ENCODE measurements at places on chromosomes 11 and 22.

DNA sequence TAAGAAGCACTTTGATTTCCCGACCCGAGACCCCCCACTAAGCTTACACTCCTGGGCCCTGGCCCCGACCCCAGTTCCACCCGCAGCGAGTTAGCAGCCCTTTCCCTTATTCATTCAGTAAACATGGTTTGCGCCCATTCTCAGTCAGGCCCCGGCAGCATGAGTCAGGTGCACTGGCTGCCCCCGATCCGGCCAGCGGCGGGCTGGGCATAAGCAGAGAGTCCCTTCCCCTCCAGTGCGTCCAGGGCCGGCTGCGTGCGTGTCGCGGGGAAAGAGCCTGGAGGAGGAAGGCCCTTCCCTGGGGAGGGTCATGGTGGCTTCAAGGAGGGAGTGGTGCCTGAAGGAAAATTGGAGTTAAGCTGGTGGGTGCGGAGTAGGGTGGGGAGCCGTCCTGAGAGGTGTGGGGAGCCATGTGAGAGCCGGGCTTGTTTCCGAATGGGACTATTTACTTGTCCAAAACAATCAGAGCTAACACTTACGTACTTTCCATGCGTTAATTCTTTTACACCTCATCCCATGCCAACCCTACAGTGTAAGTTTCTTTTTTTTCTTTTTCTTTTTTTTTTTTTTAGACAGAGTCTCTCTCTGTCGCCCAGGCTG, 657 bp downstream of the IGHMBP2 start:
- DNase-seq, result peak; percentile 2

DNA sequence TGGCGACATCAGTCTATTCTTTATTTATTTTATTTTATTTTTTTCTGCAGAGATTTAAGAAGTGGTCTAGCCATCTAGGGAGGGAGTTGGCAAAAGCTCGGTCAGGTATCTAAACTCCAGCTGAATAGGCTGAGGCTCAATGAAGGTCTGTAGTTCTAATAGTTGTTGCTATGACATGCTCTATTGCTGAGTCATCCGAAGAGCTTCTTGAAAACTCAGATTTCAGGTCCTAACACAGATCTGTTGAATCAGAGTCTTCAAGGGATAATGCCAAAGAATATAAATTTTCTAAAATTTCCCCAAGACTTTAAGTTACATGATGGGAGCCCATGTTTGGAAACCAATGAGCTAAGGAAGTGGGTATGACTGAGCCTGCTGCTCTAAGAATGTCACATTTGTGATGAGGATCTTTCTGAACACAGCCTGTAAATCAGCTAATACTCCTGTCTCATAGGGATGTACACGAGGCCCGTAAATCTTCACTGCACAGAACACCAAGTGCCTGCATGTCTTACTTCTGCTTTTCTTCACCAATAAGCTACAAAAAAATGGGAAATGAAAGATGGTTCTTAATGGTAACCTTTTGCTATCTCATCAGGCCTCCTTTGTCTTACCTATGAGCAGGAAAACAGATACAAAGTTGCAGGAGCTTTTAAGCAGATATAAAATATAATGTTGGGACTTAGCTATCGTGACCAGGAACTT, 901.4 kb upstream of the API5 start:
- no peak for DNase-seq

DNA sequence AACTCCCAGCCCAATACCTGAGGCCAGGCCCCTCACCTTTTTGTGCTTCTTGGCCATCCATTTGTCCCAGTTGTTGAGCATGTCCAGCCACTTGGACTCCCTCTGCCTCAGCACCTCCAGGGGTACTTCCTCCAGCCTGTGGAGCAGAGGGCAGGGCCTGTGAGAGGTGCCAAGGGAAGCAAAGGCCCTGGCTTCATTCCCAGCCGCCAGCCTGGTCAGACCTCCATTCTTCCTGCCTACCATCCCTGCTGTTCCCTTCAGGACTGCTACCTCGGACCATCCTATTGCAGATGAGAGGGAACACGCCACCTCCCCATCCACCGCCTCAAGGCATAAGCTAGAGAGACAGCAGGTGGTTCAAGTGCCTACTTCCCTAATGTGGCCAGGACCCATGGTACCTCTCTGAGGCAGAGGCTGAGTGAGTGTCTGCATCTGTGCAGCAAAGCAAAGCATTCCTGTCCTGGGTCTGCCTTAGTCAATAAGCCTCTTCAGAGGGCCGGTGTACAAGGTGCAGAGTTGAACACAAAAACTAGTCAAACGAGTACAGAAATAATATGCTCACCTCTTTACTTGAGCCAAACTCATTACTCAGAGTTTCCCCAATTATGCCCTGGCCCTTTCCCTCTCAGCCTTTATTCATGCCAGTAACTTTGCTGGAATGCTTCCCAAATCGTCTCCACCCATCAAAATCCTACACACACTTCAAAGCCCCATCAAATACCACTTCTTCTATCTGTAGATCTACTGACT, 15.4 kb upstream of the CASTOR1 start:
- no peak for DNase-seq

DNA sequence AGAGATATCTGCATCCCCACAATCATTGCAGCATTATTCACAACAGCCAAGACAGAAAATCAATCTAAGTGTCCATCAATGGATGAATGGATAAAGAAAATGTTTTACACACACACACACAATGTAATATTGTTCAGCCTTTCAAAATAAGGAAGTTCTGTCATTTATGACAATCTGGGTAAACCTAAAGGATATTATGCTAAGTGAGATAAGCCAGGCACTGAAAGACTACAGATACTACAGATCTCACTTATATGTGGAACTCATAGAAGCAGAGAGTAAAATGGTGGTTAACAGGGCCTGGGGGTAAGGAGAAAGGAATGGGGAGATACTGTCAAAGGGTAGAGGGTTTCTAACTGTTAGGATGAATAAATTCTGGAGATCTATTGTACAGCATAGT, 36.0 kb upstream of the EED start:
- DNase-seq, result no peak

GRCh38 chr11:44357711-44358110, 47.8 kb upstream of the ALX4 start:
- DNase-seq, result no peak

DNA sequence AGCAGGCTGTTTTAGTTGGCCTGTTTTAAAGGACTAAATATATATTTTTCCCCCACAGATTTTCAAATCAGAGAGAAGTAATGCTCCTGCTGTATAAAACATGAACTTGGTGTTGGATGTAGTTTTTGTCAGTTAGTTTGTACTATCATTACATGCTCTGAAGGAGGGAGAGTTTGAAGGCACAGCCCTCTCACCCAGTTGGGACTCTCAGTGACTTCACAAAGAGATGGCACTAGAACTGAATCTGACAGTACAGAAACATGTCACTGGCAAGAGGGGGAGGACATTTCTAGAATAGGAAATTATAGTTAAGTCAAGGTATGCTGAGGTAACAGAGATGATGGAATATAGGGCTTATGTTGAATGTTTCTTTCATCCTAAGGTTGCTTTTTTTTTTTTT, 21.0 kb upstream of the C1QTNF4 start:
- no peak for DNase-seq

DNA sequence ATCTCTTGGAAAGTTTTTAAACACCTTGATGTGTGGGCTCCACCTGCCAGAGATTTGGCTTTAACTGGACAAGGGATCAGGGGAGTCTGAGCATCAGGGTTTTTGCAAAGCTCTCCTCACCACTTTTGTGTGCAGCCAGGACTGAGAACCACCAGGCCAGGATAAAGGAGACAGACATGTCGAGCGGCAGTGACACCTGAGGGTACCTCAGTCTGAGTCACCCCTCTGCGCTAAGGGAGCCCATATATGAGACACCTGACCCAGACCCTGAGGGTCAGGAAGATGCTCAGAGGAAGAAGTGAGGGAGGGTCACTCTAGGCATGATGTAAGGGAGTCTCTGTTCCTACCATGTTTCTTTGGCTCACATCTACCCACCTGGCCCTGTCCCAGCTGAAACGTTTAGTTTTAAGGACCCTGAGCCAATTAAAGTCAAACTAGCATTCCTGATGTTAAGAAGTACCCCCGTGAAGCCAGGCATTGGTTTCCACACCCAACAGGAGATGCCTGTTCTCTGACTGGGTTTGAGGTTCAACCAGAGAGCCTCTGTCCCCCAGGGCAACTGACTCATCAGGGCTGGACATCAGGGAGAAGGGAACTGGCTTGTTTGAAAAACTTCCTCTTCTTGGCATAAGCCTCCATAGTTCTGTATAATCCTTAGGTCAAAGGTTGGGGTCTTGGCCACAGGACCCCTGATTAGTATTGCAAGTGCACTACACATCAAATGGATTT, 72.4 kb upstream of the BIRC3 start:
- DNase-seq, result no peak

DNA sequence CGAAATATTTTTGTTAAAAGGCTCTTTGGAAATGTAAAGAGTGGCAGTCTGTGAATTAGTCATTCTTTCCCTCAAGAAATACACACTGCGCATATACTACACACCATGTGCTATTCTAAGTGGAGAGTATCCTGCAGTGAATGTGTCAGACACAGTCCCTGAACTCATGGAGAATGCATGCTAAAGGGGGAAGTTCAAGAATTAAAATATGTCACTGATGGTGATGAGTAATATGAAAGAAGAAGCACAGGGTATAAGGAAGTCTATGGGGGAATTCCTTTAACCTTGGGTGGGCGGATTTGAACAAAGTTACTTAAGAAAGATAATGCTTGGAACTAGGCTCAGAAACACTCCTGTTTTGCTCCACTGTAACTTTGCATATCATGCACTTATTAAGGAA, 153.0 kb downstream of the LRRC4C start:
- DNase-seq, result no peak

DNA sequence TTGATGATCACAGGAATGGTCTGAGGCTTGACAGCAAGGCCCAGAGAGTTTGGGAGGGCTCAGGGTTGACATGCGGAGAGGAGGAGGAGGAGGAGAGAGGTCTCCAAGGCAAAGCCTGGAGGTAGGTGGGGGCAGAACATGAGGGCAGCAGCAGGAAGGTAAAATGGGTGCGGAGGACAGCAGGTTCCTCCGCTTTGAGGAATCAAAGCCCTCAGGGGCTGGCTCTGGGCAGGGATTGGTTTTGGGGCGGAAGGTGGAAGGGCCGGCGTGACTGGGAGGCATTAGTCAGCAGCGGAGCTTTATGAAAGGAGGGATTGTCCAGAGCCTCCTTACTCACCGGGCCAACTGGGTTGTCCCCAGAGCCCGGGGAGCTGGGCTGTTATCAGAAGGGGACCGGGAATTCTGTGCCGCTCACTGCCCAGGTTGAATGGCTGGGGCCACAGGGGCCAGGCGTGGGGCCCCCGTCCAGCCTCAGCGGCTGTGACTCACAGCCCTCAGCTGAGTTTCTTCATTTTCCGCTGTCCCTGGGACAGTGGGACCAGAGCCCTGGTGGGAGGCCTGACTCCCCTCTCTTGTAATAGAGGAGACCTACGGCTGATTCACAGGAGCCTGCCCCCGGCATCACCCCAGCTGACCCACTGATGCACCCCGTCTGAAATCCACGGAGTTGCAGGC, 36.2 kb downstream of the LIF start:
- no peak for DNase-seq

DNA sequence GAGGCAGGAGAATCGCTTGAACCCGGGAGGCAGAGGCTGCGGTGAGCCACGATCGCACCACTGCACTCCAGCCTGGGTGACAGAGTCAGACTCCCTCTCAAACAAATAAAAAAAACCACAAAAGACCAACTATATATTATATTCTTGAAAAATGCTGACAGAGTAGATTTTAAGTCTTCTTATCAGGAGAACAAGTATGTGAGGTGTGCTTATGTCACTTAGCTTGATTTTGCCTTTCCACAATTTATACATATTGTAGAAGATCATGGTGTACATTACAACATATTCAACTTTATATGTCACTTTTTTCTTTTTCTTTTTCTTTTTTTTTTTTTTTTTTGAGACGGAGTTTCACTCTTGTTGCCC, 24.1 kb upstream of the CARS1 start:
- no peak for DNase-seq

DNA sequence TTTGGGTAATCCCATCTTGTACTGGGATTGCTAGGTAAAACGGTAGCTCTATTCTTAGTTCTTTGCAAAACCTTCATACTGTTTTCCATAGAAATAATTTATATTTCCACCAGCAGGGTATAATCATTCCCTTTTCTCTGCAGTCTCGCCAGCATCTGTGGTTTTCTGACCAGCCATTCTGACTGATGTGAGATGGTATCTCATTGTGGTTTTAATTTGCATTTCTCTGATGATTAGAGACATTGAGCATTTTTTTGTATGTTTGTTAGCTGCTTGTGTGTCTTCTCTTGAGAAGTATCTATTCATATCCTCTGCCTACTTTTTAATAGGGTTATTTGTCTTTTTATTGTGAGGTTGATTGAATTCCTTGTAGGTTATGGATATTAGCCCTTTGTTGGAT, 220.9 kb downstream of the PGR start:
- no peak for DNase-seq

All from stimulated activated naive CD4-positive, alpha-beta T cell (primary cell).